ENCODE measurements at places on chromosomes 3 and 15. TPM values are rescaled to one million over a fixed set of nuclear protein-coding genes. Genes with fewer than 3 reads are reported as not detected.

Gene CATSPER2
- 6.3 TPM for total RNA-seq

Gene CEP152
- 15.8 TPM for total RNA-seq

Gene CCR3
- 6.0 TPM for total RNA-seq

Gene MST1R
- 2.0 TPM for total RNA-seq

Gene SLC38A3
- not detected for total RNA-seq

Gene RYR3
- 0.05 TPM for total RNA-seq

Gene EXD1
- total RNA-seq = not detected

Gene CCDC39
- total RNA-seq = not detected

Gene PLCB2
- 305 TPM for total RNA-seq

Gene KLF15
- total RNA-seq = not detected

Gene SPSB4
- not detected for total RNA-seq
